Fibroblast of villous mesenchyme (primary cell): ENCODE measurements at places on chromosomes 6 and 20. TPM values are rescaled to one million over a fixed set of nuclear protein-coding genes. Genes with fewer than 3 reads are reported as not detected.

Gene DOK5
- total RNA-seq: under 0.01 and 1.3 TPM in 2 replicates

Gene RAMACL
- 0.43 and 0.97 TPM in 2 replicates for total RNA-seq

Gene CST4
- total RNA-seq: 0.32 TPM in 1 of 2 replicates, not detected in the other

Gene SIGLEC1
- not detected in 2 replicates for total RNA-seq

Gene POM121L2
- total RNA-seq: not detected in 2 replicates

Gene DEF6
- total RNA-seq: 0.32 and 1.3 TPM in 2 replicates

Gene POU5F1
- total RNA-seq: not detected in 2 replicates

Gene PRRT1
- total RNA-seq: under 0.01 and 0.32 TPM in 2 replicates

Gene SLC16A10
- not detected in 2 replicates for total RNA-seq
